Frontal cortex (tissue), 4 donors: ENCODE measurements at places on chromosomes 12 and 14. TPM values are rescaled to one million over a fixed set of nuclear protein-coding genes. Genes with fewer than 3 reads are reported as not detected.

Gene A2M
- total RNA-seq = 38.7 TPM

Gene KLRC1
- total RNA-seq = not detected

Gene DNAI7
- total RNA-seq = 3.7 TPM

Gene CMA1
- total RNA-seq = not detected
